ENCODE measurements at places on chromosomes 6 and 20. TPM values are rescaled to one million over a fixed set of nuclear protein-coding genes. Genes with fewer than 3 reads are reported as not detected.
A peak's percentile ranks its signal among the peaks of the same experiment; 100 is the strongest.

- no peak for DNase-seq
Observed at GRCh38 chr20:60100780-60101179, 142.6 kb downstream of the CDH26 start.

- DNase-seq = peak; percentile 88
Observed at GRCh38 chr20:23205611-23206041, 119.5 kb upstream of the CD93 start.

GRCh38 chr20:37072293-37073196 lies 23.3 kb downstream of the RBL1 start:
- no peak for DNase-seq

Gene CAP2
- 35.6 TPM for total RNA-seq

- no peak for DNase-seq
Observed at GRCh38 chr6:158051968-158052367, 70.3 kb downstream of the SYNJ2 start.

DNA sequence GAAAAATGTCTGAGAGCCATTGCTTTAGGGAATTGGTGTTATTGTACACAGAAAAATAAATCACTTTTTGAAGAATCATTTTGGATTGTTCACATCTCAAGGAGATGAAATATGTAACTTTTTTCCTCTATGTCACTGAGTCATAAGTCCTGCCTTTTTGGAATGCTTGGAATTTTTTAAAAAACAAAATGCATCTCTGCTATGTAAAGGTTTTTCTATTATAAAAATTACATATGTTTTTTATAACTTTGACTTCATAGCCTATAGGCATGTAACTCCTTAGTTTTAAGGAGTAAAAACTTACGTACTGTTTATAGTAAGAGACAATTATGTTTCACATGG lies 8.7 kb downstream of the RNF144B start:
- DNase-seq = no peak

Gene HDGFL1
- total RNA-seq = not detected

All from posterior vena cava (tissue), 2 donors.